ENCODE measurements at places on chromosomes 1 and 21.

GRCh38 chr1:110255392-110255787 is 45.3 kb downstream of the KCNC4 start:
- DNase-seq: no peak

DNA sequence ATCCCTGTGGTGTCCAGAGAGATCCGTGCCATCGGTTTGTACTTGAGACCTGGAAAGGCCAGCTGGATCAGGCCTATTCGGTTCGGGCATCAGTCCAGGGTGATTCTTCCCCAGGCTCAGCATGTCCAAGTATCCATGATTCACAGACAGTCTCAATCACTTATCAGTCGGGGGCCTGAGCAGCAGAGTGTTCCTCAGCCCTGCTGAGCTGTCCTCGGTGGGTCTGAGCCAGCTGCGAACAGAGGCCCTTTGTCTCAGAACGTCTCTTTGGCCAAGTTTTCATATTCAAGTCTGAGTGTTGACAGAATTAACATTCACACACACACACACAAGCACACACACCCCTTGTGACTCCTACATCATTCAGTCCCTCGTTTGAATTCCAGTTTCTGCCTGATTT is 33.4 kb upstream of the OSBPL9 start:
- DNase-seq: peak; percentile 95

DNA sequence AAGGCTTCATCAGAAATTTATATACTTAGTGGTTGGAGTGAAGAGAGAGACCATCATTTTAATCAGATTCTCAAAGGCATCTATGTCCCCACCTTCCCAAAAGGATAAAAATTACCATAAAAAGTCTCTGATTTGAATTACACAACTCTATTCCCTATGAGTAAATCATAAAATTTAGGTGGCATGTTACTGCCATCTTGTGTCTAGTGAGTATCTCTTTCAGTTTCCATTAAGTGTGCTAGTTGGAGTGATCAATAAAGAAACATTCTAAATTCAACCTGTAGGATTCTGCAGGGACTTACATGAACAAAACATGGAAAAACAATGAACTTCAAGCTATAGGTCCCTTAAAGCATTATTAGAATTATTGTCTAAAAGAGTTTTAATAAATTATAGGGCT is 655.4 kb downstream of the LTN1 start:
- peak; percentile 86 for DNase-seq

DNA sequence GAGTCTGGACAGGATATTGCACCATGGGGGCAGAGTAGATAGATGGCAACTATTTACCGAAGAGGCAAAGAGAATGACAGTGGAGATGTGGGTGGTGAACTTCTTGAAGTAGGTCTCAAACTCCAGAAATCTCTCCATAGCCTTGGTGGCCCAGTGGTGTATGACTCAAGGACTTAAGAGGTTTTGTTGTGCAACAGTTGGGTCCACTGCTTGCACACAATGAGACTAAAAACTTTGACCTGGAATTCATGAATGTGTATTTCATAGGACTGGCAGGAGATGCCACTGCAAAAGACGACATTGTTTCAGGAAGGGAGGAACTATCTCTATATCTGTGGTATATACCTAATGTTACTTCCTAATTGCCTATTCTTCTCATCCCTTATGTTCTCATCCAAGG is 75.9 kb downstream of the ZSCAN20 start:
- no peak for DNase-seq

GRCh38 chr1:51325391-51325790 is 5.0 kb downstream of the TTC39A start:
- no peak for DNase-seq

DNA sequence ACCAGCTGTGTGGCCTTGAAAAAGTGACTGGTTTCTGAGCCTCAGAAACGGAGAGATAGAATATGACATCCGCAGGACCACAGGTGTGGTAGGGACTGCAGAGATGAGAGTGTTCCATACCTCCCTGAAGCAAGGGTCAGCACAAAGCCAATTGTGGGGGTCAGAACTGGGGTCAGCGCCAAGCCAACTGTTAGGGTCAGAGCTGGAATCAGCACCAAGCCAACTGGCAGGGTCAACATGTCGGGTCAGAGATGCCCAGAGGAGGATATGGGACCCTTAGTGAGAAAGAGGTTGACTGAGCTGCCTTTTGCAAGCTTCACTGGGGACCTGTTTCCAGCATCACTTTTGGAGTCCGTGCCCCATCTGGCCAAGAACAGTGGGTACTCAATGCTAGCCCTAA is 93.9 kb downstream of the MATN1 start:
- DNase-seq: no peak

GRCh38 chr1:100249155-100249536 is 488 bp downstream of the DBT start:
- no peak for DNase-seq

DNA sequence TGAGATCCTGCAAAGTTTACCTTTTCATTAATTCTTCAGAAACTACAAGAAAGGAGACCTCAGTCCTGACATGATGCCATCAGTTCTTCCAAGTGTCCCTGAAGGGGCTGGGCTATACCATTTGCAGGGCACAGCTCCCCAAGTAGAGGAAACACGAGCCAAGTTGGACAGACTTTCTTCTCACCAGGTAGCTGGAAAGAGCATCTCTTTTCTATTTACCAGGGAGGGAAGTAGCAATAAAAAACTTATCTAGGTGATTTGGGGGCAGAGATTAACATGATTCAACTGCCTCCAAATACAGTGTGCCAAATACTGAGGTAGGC is 103.9 kb upstream of the KCND3 start:
- no peak for DNase-seq

DNA sequence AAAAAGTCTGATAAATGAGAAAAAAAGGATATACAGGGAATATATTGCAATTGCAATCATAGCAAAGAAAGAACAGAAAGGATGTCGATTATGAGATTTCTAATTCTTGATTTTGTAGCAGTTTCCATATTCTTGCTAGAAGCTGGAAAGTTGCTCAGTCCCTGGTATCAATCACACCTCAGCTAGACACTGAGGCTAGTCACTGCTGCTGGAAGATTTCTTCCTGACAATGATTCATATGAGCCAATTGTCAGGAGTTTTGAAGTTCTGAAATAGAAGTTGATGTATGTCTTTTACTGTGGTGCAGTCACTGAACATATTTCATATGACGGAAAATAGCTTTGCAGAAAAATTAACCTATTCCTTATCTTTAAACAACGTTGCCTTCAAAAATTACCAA is 208.4 kb upstream of the C1orf105 start:
- DNase-seq: no peak

GRCh38 chr1:43818691-43819090 is 111.4 kb downstream of the ST3GAL3 start:
- DNase-seq: no peak

DNA sequence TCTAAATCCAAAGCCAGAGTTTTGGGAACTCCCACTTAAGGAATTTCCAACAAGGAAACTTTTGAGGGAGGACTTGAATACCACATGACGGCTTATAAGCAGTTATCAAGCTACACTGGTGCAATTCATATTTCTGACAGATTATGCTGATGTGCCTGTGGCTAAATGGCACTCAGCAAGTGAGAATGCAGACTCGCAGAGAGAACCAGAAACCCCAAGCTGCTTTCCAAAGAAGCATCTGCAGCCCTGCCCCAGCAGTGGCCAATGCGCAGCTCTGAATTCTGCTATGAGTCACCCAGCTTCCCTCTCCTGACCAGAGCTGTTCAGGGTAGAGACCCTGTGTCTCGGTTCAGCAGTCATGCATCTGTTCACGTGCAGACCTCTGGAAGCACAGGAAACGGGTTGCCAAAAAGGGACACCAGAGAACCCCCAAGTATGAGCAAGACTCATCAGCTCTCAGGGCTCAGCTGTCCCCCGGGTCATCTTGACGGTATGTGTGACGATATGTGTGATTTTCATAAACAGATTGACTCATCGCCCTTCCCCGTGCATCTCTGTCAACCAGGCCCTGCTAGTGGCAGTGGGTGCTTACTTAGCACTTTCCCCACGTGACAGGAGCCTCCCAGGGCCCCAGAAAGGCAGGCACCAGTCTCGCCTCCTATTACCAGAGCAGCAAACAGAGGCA is 76.3 kb downstream of the ITPKB start:
- DNase-seq: peak; percentile 94

- peak; percentile 35 for DNase-seq
Observed at GRCh38 chr1:159214149-159214760, 9.6 kb downstream of the ACKR1 start.

DNA sequence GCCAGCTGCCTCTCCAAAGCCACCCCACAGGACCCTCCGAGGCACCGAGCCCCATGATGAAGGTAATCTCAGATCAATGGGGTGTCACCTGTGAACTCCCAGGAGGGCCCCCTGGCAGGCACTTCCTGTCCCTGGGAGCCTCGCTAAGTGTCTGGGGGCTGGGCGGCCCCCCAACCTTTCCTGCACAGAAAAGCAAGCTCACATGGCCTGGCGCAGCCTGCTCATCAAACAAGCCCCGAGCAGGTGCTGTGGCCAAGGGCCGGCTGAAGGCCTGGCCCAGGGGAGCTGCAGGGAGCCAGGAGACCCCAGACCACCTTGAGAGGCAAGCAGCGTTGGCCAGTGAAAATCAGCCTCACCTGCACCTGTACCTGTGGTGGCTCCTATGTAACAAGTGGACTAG is 2.9 kb downstream of the RIPK4 start:
- DNase-seq: no peak

GRCh38 chr1:110696818-110697217 is 22.1 kb upstream of the KCNA3 start:
- DNase-seq: no peak

DNA sequence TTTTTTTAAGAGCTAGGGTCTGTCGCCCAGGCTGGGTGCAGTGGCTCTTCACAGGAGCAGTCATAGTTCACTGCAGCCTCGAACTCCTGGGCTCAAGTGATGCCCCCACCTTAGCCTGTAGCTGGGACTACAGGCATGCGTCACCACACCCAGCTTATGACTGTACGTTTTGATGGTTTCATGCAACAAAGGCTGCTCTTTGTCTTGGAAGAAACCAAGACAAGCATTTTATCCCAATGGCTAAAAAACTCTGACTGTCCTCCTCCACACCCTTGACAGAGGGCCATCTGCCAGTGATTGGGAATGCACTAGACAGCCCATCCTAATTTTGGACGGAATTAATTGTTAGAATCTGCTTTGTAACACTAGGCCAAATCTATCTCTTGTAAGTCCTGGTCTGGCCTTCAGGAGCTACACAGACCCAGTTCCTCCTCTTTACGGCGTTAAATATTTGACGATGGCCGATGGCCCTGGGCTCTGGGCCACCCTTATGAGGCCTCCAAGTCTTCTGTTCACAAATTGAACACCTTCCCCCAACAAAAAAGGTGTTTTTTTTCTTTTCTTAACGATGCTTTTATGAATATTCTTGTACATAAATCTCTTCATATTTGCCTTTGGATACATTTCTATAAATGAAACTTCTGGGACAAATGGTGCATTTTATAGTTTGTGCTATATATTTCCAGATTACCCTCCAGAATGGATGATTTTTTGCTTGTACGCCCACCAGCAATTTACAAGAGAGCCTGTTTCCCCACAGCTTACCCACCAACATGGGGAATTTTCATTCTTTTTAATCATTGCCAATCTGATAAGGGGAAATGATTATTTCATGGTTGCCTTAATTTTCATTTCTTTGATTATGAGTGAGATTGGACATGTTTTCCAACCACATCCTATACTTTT is 104.8 kb upstream of the SLC25A33 start:
- no peak for DNase-seq

DNA sequence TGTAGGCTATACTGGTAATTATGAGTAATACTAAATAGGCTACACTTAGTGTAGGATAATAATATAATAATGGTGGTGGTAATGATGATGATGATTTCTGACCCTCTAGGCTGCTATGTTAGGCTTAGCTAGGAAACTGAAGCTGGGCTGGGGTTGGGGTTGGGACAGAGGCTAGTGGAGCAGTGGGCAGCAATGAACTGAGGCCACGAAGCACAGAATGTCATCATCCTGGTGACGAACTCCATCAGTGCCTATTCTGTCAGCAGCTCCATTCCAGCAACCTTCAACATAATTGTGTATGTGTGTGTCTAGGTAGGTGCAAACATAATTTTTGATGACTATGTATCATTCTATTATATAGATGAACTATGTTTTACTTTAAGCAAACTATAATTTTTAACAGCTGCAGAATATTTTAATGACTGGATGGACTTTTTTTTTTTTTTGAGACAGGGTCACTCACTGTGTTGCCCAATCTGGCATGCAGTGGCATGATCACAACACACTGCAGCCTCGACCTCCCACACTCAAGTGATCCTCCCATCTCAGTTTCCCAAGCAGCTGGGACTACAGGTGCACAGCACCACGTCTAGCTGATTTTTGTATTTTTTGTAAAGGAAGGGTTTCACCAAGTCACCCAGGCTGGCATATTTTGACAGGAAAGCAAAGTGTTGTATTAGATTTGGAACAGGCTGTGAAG is 12.9 kb upstream of the CLIC4 start:
- DNase-seq: no peak

- DNase-seq: peak; percentile 86
Observed at GRCh38 chr1:245986404-245987218, 520.5 kb downstream of the SMYD3 start.

GRCh38 chr1:171600862-171601261 is 21.2 kb upstream of the MYOCOS start:
- no peak for DNase-seq

DNA sequence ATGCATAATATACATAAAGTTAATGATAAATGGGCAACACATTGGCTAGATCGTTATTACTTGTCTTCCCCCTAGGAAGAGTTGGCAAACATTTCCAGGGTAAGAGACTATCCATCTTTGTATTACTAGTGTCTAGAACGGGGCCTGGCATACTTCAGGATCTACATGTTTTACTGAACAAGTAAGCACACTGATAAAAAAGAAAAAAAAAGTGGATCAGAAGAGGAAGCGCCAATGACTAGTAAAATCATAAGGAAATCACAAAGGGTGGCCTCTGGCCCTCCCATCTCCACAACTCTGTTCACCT is 482 bp downstream of the TM2D1 start:
- no peak for DNase-seq

DNA sequence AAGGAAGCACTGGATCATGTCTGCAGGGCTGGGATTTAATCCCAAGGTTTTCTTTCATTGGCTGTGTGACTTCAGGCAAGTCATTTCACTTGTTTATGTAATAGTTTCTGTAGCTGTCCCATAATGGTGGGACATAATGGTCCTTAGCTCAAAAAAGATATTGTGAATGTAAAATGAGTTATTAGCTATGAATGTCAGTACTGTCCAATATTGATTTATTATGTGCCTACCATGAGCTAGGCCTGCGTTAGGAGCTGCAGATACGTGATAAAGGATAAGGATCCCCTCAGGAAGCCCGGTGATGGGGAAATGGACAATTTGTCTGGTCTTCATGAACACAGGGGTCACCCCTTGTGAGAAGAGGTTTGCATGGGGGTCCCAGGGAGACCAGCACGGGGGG is 95.8 kb downstream of the PLXNA2 start:
- no peak for DNase-seq

DNA sequence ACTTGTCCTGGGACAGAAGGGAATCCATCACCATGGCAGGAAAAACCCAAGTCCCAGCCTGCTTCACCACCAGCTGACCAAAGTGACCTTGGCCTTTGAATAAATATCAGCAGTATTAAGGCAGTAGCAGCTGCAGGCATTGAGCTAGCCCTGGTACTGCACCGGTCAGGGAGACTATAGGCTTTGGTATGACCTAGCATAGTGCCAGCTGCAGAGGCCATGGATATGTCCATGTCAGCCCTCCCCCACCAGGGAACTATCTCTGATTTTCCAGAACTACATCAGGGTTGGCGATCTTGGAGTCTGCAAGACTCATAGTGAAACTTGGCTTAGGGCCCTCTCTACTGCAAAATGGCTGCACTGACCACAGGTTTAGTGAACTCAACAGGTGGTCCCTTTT is 49.2 kb upstream of the FAM20B start:
- no peak for DNase-seq

- peak; percentile 90 for DNase-seq
Observed at GRCh38 chr1:198168227-198168626, 11.4 kb downstream of the NEK7 start.

- DNase-seq: no peak
Observed at GRCh38 chr1:226679262-226679661, 59.8 kb downstream of the ITPKB start.

All from fibroblast of lung (primary cell).